ENCODE measurements at places on chromosomes 2 and 18.

DNA sequence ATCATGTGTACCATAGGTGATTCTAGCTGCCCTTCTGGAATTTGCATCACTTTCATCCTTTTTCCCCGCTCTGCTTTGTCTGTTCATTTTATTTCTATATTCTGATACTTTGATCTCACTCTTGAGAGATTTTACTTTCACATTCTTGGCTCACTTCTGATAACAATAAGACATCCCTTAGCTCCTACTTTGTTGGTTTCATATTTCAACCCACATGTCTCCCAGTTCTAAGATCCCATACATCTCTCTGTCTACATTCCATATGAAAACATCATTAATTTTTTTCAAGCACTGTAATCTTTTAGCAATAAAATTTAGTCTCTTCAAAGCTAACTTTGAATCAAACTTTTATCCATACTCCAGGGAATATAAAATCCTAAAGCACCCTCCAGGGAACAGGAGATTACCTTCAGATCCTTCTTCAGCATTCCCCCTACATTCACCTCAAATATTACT lies 75.6 kb downstream of the COL3A1 start:
- peak; percentile 79 for DNase-seq

GRCh38 chr2:138922973-138923563 lies 142.9 kb upstream of the NXPH2 start:
- peak; percentile 24 for DNase-seq

DNA sequence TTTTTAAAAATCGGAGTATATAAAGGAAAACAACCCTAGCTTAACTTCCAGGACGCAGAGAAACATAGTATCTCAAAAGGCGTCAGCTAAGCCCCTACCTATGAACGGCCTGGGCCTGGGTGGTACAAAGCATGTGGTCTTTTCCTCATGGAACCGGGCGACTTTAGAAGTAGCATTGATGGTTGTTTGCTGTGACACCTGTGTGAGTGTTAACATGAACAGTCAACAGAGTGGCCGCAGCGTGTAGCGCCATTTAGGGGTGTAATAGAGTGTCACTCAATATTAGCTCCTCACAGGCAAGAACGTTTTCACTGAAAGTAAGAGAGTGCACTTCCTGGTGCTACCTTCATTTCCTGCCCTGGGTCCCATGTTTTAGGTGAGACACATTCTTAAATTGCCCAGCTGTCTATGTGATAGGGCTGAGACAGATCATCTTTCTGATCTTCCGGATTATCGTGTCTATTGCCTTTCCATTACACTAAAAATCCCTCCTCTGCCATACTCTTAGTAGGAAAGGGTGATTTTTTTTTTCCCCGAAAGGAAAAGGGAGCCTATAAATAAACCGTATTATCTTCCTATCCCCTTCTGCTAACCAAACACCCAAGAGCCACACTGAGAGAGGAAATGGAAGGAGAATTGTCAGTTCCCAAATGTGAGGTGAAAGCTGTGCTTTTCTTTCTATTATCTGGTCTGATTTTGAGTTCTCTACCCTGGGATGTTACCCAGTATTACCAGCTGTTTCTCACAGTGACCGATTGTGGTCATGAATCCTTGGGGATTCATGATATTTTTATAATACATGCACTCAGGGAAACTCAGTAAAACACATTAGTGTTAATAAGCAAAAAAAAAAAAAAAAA lies 1.3 kb downstream of the GORASP2 start:
- DNase-seq, result peak; percentile 36

GRCh38 chr2:144350151-144350802 lies 169.6 kb downstream of the ZEB2 start:
- DNase-seq, result peak; percentile 64

DNA sequence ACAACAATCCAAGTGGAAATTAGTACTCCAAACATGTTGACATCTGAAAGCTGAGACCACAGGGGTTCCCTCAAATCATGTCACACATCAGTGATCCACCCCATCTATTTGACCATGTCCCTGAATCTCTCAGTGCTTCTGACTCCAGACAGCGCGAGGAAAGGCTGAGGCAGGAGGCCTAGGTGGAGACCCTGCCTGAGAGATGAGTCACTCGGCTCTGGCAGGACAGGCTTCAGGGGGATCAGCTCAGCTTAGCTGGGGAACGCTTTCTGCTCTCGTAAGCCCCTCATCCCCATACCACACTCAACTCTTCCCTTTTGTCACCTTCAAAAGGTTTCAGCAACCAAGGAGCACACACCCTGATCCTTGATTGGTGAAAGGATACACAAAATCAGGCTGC lies 5.8 kb upstream of the FAM228A start:
- no peak for DNase-seq

GRCh38 chr18:21741562-21742314 lies 1.1 kb downstream of the MIB1 start:
- DNase-seq, result peak; percentile 11

Data from iris pigment epithelial cell (primary cell).